BJ (cell line): ENCODE measurements at places on chromosomes 7 and 10.
A peak's percentile ranks its signal among the peaks of the same experiment; 100 is the strongest.

- peak; percentile 88 for DNase-seq
Observed at GRCh38 chr7:132650498-132650897, 74.2 kb upstream of the PLXNA4 start.

- DNase-seq = no peak
Observed at GRCh38 chr10:29237786-29238185, 51.1 kb upstream of the LYZL1 start.

GRCh38 chr10:75247797-75248196 is 12.0 kb upstream of the COMTD1 start:
- DNase-seq = no peak

- DNase-seq = no peak
Observed at GRCh38 chr7:108014215-108014614, 11.3 kb upstream of the LAMB1 start.

DNA sequence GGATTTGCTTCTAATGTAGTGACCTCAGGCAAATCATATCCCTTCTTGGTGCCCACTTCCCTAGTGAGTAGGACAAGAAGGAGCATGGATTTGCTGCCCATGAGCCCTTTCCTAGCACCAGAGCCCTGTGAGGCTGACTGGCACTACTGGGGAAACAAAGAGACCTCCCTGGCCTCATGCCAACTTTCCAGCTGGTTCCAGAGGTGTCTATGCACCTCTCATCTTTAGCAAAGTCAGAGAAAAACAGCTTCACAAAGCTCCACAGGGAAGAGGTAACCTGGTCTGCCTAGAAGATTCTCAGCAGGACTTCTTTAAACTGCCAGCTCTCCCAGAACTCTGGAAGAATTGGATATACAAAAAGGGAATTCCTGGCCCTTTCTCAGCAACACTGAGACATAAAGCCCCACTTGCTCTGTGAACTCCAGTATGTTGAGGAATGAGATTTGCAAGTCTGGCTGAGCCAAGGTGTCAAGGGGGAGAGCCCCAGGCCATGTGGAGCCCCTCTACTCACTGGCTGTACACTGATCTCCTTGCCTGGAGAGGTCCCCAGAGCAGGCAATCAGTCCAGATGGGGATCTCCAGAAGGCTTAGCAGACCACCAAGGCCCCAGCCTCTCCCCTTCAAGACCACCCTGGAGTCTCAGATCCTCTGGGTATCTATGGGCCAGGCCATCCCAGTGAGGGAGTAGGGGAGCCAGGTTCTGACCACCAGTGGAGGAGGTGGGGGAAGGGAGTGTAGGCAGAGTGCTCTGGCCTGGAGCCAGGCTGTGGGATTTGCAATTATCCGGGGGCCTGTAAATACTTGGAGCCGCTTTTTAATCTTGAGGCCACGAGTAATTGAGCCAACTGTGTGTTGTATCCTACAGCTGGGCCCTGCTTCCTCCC is 24.4 kb upstream of the RBM20 start:
- DNase-seq = no peak

DNA sequence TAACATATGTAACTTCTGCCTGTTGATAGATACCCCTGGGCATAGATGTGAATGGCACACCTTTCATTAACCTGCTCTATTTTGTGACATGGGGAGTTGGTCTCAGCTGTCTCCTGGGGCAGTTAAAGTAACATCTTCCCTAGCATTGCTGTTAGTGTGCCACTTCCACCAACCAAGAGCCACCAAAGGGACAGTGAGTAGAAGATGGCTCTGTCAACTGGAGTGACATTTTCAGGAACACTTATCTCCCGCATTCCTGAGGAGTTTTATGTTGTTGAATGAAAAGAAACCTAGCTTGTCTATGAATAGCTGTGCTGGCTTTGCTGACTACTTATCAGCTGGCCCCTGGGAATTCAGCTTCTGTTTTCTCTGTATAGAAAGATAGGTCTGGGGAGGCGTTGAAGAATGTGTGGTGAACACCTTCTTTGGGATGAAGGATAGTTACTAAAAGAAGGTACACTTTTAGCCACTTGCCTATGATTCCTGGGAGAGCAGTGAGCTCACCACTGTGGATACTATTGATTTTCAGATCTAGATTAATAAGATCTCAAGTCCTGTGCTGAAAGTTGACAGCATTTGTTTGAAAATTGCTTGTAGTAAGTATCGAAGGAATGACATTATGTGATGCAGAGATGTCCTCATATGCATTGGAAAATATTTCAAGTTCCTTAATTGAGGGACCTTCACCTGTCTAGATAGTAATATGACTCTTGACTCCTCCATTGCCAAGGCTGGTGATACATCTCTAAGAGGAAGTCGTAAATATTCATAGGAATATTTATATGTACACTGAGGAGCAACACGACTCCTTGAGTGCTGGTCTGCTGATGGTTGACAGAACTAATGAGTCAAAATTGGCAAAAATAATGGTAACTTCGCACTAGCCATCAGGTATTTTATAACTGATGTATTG is 7.6 kb downstream of the STARD3NL start:
- DNase-seq = no peak

GRCh38 chr7:30430276-30430675 is 48.3 kb downstream of the NOD1 start:
- DNase-seq = no peak

- no peak for DNase-seq
Observed at GRCh38 chr10:96857301-96858012, 25.4 kb downstream of the LCOR start.

DNA sequence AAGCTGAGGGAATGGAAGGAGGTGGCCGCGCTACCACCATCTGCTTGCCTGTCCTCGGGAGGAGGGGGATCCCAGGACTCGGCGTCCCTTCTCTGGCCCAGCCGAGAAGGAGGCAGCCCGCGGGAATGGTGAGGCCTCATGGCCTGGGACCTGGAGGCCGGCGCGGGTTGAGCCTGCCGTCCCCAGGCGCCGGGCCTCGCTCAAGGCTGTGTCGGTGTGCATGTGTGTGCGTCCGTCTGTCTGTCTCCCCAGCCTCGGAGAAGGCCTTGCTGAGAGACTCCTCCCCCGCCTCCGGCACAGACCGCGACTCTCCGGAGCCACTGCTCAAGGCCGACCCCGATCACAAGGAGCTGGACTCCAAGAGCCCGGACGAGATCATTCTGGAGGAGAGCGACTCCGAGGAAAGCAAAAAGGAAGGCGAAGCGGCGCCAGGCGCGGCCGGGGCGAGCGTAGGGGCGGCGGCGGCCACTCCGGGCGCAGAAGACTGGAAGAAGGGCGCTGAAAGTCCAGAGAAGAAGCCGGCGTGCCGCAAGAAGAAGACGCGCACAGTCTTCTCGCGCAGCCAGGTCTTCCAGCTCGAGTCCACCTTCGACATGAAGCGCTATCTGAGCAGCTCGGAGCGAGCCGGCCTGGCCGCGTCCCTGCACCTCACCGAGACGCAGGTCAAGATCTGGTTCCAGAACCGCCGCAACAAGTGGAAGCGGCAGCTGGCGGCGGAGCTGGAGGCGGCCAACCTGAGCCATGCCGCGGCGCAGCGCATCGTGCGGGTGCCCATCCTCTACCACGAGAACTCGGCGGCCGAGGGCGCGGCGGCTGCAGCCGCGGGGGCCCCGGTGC is 1.3 kb downstream of the HMX3 start:
- no peak for DNase-seq

- DNase-seq = peak; percentile 84
Observed at GRCh38 chr7:75732764-75733630, 5.7 kb downstream of the HIP1 start.

GRCh38 chr7:155291045-155291530 is 6.6 kb upstream of the INSIG1 start:
- DNase-seq = no peak

- no peak for DNase-seq
Observed at GRCh38 chr10:100303724-100304319, 17.3 kb upstream of the BLOC1S2 start.

DNA sequence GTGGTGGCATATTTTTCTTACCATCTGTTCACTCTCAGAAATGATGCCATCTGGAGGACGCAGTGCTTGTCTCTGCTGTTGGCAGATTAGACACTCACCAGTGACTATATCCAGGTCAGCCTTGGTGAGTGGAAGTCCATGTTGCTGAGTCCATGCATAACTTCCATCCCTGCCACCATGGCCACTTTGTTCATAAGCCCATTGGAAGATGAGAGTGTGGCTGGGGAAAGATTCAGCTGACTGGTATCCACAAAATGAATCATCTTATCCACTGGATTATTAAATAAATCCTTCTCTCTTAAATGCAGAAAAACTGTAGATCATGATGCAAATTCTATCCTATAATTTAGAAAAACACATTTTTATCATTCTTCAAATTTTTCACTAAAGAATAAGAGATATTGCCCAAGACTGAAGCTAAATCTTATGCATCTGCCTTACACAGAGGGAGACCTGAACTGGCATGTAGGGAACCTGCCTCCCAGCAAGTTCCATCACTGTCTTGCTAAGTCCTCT is 726.9 kb downstream of the TNS3 start:
- DNase-seq = peak; percentile 73

DNA sequence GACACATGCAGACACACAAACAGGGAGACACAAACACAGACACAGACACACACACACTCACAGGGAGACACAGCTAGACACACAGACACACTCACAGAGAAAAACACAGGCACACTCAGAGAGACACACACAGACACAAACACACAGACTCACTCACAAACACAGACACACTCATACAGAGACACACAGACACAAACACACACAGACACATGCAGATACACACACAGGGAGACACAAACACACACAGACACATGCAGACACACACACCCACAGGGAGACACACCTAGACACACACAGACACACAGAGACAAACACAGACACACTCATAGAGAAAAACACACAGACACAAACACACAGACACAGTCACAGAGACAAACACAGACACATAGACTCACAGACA is 67.9 kb downstream of the ADARB2 start:
- no peak for DNase-seq

- no peak for DNase-seq
Observed at GRCh38 chr7:98215561-98216495, 4.6 kb downstream of the BHLHA15 start.

GRCh38 chr7:2824678-2825461 is 19.2 kb downstream of the GNA12 start:
- no peak for DNase-seq

DNA sequence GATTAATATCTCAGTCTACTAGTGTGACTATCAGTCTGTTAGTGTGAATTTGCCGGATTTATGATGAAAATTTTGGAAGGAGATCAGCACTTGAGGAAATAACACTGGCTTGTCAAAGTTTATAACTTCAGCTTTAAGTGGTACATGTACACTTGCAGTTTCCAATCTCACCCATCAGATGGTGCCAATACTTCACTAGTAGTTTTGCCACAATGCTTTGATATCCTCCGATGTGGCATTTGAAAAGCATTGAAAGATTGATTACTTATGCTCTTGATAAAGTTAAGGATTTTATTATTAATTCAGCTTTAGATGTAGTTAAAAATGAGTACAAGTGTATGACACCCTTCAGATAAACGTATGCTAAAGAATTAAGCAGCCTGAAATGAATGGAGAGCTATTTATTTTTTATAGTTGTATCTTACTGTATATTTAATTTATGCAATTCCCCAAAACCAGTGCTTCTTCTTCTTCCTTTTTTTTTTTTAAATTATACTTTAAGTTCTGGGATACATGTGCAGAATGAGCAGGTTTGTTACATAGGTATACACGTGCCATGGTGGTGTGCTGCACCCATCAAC is 98.2 kb downstream of the ANLN start:
- DNase-seq = no peak

GRCh38 chr7:158357106-158357897 is 230.3 kb downstream of the PTPRN2 start:
- DNase-seq = no peak

GRCh38 chr10:6050801-6051445 is 11.2 kb downstream of the IL2RA start:
- DNase-seq = no peak

DNA sequence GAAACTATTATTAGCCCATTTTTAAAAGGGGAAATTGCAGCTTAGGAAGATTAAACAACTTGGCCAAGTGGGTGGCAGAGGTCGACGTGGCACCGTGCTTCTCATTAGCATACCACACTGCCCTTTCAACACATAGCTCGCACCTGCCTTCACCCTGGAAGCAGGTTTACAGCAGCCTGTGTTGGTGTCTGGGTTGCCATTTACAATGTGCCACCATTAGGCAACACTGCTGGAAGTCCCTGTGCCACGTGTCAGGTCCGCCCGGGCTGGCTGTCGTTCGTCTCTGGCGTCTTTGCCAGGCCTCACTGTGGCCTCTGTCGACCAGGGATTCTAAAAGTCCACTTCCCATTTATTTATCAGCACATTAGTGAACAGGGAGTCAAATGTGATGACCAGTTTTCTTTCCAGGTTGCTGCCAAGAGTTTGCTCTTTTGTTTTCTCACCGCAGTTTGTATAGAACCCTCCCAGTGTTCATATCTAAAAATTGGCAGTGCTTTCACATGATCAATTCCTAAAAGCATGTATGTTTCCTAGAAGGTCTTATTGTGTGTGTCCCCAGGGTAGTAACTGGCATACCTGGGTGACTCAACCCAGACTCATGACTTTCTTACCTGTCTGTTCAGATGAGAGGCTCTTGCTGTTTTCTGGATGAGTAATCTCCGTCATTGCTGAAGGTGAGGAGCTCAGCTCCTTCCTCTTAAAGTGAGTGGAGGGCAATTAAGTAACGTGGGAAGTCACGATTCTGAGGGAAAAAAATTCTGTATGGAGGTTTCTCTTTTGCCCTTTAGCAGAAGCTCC is 9.2 kb downstream of the INSIG1 start:
- DNase-seq = no peak
